DMS153 (cell line): ENCODE measurements at places on chromosomes 3 and 15.

- no peak for DNase-seq
These were observed 218.8 kb downstream of the VPS13C start for GRCh38 chr15:61841466-61841865.

DNA sequence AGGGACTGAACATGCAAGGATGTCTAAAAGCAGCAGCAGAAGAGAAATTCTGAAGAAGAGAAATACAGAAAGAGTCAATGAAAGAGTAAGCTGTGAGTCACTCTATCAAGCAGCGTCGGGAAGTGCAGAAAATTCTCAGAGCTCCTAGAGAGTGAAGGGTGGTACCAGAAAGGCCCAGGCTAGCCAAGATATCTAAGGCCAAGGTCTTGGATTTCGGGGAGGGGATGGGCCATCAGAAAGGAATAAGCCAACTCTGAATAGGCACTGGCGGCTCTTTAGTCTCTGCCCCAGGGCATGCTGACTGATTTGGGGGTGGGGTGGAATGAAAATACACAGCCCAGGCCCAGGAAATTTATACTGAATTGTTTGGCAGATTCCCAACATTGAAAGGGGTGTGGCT, 70.8 kb downstream of the GPR156 start:
- DNase-seq: no peak

DNA sequence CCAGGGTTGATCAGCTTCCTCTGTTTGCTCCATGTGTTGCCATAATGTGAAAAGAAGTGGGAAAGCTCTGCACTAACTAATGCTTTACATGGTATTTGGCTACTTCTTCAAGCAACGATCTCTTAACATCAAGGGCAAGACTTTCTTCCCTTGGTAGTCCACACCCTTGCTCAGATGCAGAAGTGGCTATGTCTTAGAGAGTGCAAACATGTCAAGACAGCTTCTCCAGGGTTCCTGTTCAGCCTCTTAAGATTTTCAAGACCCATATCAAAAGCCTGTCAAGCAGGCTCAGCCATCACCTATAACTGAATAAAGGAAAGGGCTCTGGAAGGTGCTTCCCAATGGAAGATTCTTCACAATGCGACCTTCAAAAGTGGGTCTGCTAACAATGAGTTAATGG, 64.8 kb upstream of the CSTA start:
- DNase-seq: no peak

- DNase-seq: no peak
These were observed 1.7 kb upstream of the CCR8 start for GRCh38 chr3:39327746-39328349.

GRCh38 chr3:66270701-66271100, 49.9 kb downstream of the SLC25A26 start:
- DNase-seq: no peak

DNA sequence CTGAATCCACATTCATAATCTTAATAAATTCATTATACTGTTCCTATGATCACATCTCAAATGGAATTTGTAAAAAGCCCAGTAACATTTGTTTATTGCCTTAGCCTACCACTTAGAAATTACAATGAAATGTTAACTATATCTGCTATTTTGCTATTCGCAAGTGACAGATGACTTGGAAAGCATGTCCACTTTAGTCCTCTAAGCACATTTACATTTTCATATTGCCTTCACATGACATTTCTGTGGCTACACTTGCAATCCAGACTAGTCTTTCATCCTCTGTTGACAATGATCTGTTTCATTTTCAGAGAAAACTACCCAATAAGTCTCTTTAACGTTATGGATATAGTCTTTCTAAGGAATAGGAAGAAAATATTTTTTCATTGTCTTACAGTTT, 741.8 kb downstream of the FHIT start:
- no peak for DNase-seq

DNA sequence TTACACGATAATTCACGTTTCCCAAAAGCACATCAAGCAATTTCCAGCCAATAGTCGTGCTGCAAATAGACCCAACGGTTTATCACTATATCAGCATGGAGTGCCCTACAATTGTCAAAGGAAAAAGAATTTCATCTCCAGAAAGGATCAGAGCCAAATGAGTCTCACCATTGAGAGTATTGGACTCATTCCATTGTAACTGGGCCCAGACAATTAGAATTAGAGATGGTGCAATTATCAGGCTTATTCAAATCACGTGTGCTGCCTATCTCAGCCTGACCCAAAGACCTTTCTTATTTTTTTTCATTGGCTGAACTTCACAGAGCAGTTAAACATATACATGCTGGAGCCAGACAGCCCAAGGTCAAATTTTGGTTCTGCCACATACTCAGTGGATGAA, 87.0 kb upstream of the LRTM1 start:
- DNase-seq: no peak
